ENCODE measurements at places on chromosomes 4 and X.
A peak's percentile ranks its signal among the peaks of the same experiment; 100 is the strongest.

DNA sequence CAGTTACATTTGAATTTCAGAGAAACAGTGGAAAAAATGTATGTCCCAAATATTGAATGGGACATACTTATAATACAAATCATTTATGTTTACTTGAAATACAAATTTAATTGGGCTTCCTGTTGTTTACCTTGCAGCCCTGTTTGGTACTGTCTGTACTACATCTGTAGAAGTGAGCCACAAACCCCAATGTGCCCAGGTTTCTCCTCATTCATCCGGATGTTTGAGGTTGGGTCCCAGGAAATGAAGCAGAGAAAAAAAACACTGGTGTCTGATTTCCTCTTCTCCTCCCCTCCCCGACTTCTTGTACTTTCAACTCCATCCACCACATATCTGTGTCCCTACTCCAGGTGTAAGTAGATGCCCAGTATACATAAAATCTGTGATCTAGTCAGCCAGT is 27.1 kb upstream of the SCRG1 start:
- no peak for DNase-seq

DNA sequence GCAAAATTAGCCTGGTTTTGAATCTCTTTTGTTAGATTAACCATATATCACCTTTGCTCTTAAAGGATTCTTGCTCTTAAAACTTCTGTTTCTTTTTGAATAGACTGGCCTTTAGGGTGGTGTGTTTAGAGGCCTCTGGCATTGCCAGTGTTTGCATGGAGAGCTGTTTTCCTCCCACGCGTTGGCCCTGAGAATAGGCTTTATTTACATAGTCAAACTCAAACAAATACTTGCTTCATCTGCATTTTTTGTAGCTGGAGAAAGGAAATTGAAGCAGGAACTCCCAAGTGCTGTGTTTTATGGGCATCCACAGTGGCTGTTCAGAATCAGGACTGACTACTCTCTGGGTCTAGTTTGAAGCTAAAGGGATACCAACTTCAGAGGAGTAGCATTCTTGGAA is 2.7 kb downstream of the SHROOM2 start:
- no peak for DNase-seq

- DNase-seq: peak; percentile 62
These were observed at the start of gene STK32B for GRCh38 chr4:5051278-5052203. Gene STK32B (plus strand): TSS chr4:5051480.

GRCh38 chrX:149493567-149494562 is 11.2 kb downstream of the IDS start:
- no peak for DNase-seq

DNA sequence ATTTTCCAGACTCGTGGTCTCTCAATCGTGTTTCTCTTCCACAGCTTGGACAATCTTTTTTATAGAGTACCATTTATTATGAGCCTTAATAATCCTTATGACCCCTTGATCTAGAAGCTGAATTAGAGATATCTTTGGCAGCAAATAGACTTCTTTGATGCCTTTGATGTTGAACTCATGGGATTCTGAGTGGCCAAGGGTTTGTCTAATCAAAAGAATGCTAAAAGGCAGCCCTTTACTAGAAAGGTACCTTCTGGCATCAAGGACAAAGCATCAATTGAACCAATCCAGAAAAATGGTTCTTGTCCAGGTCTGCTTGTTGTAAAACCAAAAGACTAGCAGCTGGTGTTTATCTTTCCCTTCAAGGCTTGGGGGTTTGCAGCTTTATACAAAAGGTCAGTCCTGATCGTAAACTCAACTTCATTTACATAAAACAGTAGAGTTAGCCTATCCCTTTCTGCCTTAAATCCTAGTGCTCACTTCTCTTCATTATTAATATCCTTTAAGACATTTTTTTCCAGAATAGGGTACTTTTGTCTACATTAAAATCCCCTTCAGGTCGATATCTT is 411.3 kb downstream of the FAT4 start:
- no peak for DNase-seq

DNA sequence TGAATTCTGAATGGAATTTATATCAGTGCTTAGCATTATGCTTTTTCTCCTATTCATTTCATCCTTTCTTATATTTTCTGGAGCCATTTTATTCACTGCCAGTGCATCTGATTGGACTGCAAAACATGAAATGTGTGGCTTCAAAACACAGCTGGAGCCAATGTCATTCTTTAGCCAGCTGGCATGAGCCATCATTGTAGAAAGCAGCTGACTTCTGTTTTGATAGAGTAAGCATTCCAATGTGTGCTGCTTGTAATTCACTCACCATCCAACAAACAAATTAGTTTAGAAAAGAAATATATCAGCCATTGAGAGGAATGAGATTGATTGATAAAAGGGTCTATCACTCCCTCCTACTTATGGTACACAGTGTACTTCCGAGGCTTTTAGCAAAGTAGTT is 2616.0 kb downstream of the ARAP2 start:
- no peak for DNase-seq

- no peak for DNase-seq
These were observed at the start of gene GABRG1 for GRCh38 chr4:46123913-46124755. Gene GABRG1 (minus strand): TSS chr4:46124054. CDS start chr4:46123913, 141 bp downstream.

All from kidney glomerular epithelial cell (primary cell).